ENCODE measurements at places on chromosomes 2 and 18. TPM values are rescaled to one million over a fixed set of nuclear protein-coding genes. Genes with fewer than 3 reads are reported as not detected.

- DNase-seq = no peak
These were observed 304.0 kb downstream of the LPIN1 start for GRCh38 chr2:12050396-12050795.

DNA sequence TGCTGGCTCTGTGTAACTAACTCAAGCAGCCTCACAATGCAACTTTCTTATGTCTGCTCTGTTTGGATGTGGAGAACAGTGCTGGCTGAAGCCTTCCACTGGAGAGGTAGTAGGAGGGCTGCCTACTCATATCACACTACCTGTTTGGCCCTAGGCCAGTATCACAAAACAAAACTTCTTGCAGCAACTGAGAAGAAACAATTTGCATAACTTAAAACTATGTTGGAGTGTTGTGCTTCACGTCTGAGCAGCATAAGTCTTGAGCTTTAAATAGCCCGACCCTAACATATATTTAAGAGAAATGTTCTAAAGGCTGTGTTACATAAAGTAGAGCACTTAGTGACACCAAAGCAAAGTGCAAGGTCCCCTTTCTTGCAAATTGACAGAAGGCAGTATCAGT lies 204.9 kb upstream of the ACVR2A start:
- no peak for DNase-seq

DNA sequence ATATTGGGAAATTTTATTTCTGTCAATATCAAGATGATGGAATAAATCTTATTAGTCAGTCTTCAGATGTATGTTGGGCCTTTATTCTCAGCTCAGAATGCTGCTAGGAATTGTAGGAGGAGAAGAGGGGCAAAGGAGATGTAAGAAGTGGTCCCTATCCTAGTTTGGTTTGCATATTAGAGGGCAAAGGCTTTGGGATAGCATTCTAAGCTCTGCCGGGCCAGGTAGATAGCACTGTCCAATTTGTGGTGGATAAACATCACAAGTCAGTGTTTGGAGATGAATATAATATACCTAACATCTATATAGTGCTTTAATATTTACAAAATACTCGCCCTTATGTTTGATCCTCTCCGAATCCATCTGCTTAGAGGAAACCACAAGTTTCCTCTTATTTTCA lies 149.2 kb downstream of the GULP1 start:
- DNase-seq = no peak

- DNase-seq = no peak
These were observed 395.3 kb downstream of the TSN start for GRCh38 chr2:122150524-122151280.

- DNase-seq = no peak
These were observed 230.0 kb upstream of the PARD3B start for GRCh38 chr2:204315236-204315662.

Gene TSHZ1
- polyA plus RNA-seq = 38.7 TPM

Measured in right renal pelvis (tissue), 4 donors.